ENCODE measurements at places on chromosomes 2 and 18.

DNA sequence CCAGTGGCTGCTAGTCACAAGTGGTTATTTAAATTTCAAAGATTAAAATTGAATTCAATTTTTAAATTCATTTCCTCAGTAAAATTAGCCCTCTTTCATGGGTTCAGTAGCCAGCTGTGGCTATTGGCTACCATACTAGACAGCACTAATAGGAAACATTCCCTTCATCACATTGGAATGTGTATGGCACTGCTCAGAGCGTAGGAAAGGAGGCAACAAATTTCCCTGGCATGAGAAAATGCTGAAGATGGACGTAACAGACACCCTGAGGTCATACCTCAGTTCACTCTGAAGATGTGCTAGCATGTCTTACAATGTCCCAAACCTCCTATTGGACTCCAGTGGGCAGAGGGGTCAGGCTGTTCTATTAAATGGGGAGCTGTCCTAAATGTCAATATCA is 96.4 kb downstream of the C1QL2 start:
- DNase-seq = no peak

- peak; percentile 4 for DNase-seq
These were observed 8.2 kb upstream of the FAM98A start for GRCh38 chr2:33607251-33607721.

- DNase-seq = no peak
These were observed 12.1 kb downstream of the AMER3 start for GRCh38 chr2:130767408-130767775.

DNA sequence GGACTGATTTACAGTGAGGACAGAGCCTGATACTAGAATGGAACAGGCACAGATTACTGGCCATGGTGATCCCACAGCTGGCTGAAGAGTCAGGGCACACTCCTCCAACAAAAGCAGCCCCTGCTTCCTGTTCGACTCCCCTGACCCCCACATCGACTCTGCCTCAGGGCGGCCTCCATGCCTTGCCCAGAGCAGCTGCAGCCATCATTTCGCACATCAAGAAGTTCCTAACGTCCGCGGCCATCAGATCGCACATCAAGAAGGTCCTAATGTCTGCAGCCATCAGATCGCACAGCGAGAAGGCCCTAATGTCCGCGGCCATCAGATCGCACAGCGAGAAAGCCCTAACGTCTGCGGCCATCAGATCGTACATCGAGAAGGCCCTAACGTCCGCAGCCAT is 192.8 kb upstream of the PXDN start:
- no peak for DNase-seq

- DNase-seq = no peak
These were observed 185.0 kb upstream of the STK17B start for GRCh38 chr2:196356332-196356731.

GRCh38 chr2:96528006-96528699 is 8.4 kb upstream of the ARID5A start:
- DNase-seq = peak; percentile 72

GRCh38 chr2:76288146-76288545 is 577.4 kb upstream of the GCFC2 start:
- no peak for DNase-seq

DNA sequence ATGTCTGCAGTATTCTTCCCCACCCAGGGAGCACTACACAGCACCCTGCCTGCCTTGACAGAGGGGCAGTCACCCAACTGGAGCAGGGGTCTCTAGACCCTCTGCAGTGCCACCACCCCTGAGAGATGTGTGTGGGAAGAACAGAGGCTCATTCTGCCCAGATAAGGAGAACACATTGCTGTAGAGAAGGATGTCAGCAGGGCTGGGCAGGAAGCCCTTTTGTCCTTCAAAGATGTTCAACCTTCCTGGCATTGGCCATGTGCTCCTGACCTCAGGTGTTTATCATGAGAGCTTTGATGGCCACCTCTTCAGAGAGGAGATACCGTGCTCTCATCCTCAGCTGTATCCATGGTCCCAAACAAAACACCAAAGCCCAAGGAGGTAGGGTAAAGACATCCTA is 4.6 kb upstream of the TEX51 start:
- DNase-seq = no peak

GRCh38 chr2:226603606-226604005 is 196.0 kb downstream of the IRS1 start:
- no peak for DNase-seq

- DNase-seq = no peak
These were observed 547.1 kb upstream of the ZEB2 start for GRCh38 chr2:145066856-145067548.

DNA sequence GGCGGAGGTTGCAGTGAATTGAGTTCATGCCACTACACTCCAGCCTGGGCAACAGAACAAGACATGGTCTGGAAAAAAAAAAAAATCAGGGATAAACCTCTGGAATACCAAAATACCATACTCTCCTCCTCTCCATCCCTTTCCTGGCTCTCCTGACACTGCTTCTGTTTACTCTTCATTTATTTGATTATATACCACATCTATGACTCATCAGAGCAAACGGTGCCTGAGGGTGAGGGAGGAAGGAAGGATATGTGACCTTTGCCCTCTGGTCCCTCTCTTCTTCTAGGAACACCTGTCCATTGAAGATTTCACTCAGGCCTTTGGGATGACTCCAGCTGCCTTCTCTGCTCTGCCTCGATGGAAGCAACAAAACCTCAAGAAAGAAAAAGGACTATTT is 30.0 kb downstream of the VIL1 start:
- no peak for DNase-seq

DNA sequence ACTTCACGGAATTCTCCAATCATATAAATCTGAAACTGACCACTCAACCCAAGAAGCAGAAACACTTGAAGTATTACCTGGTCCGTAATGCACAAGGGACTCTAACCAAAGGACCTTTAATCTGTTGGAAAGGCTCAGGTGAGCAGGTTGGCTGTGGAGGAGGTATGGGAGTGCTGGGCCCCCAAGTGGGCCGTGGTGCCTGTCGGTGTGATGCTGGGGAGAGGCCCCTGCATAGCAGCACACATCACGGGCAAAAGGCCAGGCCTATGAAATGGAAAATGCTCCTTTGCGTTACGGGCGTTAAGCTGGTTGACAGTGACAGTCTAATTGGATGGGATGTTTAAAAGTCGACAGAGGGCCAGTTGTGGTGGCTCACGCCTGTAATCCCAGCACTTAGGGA is 42.6 kb downstream of the GREB1 start:
- no peak for DNase-seq

DNA sequence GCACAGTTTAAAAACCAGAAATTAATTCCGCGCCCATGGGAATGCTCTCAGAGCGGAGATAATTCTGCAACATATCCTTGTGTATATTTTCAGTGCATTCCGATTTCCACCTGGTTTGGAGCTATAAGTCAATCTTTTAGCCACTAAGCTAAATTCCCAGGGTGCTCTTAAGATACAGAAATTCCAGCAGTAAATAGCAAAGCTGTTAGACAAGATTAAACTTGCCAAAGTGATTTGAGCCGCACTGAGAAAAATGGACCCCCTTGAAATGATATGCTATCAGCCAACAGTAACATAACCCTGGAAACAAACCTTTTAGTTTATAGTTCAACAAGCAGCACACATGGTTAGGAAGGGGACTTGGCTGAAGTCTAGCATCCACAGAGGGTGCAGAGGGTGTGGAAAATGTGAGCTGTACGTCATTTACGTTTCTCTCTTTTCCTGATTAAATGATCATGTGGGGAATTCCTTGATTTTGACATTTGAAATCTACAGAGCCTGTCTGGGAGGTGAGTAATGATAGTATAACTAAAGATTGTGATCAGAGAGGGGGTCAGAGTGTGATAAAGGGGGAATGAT is 99.8 kb upstream of the COPS8 start:
- no peak for DNase-seq

DNA sequence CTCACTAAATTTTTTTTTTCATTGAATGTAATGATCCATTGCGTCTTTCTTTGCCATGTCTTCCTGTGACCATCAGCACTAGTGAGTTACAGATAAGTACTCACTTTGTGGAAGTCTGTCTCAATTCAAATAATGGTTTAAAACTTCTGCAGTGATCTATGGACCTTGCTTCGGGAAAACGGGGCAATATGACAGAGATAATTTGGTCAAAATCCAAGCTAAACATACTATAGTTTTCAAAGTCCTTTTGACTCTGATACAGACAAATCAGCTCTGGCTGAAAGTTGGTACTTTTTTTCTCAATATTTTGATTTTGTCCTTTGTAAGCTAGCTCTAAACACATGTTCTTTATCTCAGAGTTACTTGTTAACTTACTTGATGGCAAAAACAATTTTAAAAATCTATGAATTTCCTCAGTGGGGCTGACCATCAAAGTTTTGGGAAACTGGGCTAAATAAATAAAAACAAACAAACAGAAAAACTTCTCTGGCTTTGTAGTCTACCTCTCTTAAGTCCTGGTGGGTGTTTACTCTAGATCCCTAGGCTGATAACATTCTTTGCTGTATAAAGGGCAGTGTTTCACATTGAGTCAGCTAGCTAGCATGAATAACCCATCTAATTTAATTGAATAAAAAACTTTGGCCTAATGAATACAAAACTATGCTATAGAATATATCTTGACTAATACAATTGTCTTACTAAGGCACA is 327.6 kb downstream of the RDH14 start:
- no peak for DNase-seq

Data from erythroblast (primary cell).